ENCODE measurements at places on chromosomes 1 and 21.

DNA sequence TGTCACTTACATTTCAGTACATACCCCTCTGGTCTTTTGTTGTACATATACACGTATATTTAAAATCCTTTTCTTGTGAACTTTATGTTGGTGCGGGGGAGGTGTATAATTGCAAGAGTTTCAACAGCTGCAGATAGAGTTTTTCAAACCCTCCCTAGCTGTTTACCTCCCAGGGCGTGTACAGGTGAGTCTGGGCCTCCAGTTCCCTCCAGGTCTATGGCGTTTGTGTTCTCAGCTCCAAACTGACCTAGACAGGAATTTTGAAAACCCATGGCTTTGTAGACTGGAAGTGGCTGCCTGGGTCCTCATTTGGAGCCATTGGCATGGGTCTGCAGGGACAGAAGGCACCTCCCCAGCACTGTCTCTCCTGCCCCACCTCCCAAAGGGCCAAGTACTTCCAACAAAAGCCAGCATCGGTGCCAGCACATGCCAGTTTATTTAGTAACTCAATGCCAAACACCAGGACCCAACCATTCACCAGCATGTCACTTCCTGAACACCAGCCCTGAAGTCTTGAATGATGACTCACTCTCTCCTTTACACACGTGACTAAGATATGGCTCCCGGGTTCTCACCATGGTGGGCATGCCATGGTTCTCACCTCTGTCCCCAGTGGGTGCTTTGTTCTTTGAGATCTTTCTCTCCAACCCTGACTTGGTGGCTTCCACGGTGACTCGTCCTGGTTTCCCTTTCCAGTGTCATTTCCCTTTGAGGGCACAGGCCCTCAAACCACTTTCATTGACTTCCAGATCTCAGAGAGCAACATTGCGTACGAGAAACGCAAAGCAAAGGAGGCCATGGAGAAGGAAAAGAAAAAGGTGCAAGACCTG is 57.3 kb upstream of the EFHD2 start:
- peak; percentile 77 for DNase-seq

DNA sequence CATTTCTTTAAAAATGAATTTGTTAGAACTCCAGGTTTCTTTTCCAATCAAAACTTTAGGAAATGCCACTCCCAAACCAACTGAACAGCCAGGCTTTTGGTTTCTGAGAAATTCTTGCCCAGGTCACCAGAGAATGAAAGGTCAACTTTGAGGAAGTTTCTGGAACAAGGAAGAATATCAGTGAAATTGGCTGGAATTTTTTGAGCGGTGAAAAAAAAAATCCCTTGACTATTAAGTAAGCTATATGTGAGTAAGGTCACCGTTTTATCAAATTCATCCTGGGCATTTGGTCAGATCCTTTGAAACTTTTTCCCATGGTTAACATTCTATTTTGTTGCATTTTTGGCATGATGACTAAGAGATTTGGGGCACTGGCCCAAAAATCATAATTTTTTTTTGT is 469.3 kb downstream of the LTN1 start:
- no peak for DNase-seq

DNA sequence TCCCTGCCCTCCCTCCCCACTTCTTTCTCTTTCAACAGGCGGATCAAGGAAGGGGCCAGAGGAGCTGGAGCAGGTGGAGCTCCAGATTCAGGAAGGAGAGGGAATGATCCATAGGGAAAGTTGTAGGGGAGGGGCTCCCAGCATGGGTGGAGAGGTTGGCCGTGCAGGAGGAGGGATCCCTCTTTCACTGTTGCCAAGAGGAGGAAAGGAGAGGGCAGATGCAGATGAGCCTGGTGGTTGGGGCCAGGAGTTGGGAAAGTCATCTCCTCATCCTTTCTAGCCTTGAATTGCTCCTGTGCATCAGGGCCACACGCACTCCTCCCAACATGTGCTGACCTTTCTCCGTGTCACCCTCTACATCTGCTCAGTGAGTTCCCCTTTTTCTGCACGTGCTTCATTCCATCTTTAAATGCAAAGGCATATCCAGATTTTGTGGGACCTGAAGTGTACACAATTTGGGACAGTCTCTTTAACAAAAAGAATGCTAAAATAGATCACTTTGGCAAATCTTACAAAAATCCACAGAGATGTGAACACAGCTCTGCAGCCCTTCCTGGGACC is 32.4 kb downstream of the ZBTB18 start:
- no peak for DNase-seq

GRCh38 chr1:222114536-222115156 is 372.8 kb upstream of the DUSP10 start:
- no peak for DNase-seq

- DNase-seq = no peak
These were observed 8.4 kb upstream of the COL18A1 start for GRCh38 chr21:45396620-45396995.

DNA sequence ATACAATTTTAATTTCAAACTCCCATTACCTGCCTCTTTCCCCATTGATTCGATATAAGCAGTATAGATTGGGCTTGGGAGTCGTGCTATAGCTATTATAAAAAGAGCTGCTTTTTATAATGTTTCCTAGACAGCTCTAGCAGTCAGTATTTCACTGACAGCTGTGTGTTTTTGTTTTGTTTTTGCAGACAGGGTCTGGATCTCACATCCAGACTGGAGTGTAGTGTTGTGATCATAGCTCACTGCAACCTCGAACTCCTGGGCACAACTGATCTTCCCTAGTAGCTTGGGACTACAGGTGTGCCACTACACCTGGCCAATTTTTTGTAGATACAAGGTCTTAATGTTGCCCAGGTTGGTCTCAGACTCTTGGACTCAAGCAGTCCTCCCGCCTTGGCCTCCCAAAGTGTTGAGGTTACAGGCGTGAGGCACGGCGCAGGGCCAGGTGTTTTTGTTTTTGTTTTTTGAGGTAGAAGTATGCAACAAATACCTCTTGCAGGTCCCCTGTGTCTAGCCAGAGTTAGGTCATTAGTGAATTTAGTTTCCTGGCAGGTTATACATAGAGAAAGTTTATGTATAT is 1.7 kb downstream of the NASP start:
- no peak for DNase-seq

GRCh38 chr21:34182436-34182835 is 109.1 kb downstream of the MRPS6 start:
- no peak for DNase-seq

- no peak for DNase-seq
These were observed 35.4 kb upstream of the AGPAT3 start for GRCh38 chr21:43829575-43830119.

GRCh38 chr21:41897700-41898099 is 18.6 kb upstream of the PRDM15 start:
- DNase-seq = no peak

Measured in fibroblast of pulmonary artery (primary cell).